ENCODE measurements at places on chromosomes 5 and 9.

- DNase-seq: no peak
These were observed 34.3 kb upstream of the MACIR start for GRCh38 chr5:103224118-103224893.

- DNase-seq: no peak
These were observed 207.7 kb downstream of the FRMD3 start for GRCh38 chr9:83330207-83331196.

GRCh38 chr9:94083384-94083783, 880 bp upstream of the PTPDC1 start:
- DNase-seq: no peak

GRCh38 chr9:125493384-125493783, 213.6 kb downstream of the MAPKAP1 start:
- no peak for DNase-seq

DNA sequence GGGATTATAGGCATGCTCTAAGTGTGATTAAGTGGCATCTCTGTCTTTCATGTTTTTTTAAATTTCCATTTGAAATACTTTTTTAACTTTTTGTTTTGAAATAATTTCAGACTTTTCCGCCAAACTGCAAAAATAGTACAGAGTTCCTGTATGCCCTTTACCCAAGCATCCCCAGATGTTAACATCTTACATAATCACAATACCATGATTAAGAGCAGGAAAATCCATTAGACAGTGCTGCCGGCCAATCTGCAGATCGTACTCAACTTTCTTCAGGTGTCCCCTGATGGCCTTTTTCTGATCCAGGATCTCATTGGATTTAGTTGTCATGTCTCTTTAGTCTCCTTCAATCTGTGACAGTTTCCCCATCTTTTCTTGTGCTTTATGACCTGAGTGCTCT, 49.0 kb downstream of the ERGIC1 start:
- no peak for DNase-seq

- no peak for DNase-seq
These were observed 14.7 kb downstream of the CEP72 start for GRCh38 chr5:626850-627249.

DNA sequence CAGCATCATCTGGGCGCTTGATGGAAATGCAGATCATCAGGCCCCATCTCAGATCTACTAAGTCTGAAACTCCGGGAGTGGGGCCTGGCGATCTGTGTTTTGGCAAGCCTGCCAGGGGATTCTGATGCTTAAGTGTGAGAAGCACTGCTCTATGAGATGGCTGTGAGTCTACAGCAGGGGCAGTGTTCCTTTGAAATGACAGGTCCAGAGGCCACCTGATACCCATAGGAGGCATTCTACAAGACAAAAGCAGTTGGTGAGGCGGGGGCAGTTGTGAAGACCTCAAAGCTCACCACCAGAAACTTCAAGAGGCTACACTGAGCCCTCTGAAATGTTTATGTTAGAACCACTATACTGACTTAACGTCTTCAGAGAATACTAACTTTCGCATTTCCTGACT, 86.9 kb upstream of the SPATA31D4 start:
- DNase-seq: no peak

Data from activated naive CD4-positive, alpha-beta T cell (primary cell).